ENCODE measurements at places on chromosomes 1 and 21.

GRCh38 chr1:8669606-8670335, 147.7 kb downstream of the RERE start:
- no peak for DNase-seq

DNA sequence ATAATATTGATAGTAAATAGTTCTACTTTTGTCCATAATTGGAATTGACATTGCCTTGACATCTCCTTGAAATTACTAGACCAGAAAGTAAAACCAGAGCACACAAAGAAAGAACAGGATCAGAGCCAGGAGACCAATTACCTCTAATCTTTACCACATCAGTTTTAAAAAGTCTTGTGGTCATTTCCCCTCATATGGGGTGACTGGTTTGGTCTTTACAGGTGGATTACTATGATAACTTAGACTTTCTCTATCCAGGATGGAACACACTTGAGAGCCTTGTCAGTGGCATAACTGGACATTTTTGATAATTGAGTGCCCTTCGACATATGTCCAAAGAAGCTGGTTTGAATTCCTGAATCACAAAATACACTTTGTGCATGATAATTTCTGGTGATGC, 1148.1 kb upstream of the NCAM2 start:
- no peak for DNase-seq

GRCh38 chr21:34775793-34776192, 107.0 kb downstream of the CLIC6 start:
- DNase-seq, result no peak

DNA sequence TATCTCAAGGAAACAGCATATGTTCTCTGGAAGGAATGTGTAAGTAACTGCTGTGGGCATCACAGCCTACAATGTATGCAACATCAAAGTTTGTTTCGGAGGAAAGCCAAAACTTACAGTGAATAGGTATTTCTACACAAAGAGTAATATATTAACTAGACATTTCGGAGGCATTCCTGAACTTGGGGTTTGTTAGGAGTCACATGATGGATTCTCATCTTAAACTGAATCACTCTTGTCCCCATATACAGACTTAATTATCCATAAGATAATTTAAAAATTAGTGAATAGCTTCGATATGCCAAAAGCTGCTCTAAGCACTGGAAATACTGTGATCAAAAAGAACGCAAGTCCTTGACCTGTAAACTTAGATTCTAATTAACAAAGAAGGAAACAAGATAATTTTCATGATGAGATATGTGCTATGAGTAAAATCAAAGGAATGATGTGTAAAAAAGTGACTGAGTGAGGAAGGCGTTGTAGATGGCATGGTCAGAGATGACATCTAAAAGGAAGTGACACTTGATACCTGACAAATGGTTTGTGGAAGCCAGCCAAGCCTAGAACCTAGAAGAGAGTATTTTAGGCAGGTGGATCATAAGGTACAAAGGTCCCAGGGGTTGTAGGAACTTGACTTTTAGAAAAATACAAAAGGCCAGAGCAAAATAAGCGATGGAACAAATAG, 273.1 kb downstream of the MRPL39 start:
- no peak for DNase-seq

DNA sequence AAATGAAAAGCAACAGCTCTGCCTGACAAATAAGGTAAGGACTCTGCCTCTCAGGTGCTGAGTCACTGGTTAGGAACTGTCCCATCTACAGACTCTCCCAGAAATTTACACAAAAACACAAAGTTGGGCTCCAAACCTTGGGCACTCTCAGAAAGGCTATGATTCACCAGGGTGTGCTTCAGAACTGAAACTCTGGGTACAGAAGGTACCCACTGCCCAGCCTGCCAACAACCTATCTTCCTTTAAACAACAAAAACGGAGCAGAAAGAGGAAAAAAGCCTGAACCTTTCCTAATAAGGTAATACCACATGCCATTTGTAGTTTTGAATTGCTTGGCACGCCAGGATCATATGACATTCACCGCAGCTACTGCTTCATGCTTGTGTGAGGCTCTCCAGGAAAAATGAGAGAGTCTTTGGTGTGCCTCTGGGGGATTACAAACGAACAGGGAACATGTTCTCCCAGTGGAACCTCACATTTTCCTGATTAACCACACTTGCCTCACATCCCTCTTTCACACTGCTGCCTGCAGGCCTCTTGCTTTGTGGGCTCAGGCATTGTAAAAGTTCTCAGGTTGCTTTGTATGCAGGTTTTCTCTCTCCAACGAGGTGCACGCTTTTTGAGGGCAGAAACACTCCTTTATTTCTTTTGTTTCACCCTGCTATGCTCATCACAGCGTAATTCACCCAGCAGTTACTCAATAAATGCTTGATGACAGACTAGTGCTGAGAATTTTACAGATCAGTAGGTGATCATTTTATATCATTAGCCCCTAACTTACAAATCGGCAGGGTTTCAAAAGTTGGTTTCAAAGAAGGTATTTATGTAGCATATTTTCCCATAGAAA, 65.1 kb downstream of the GADD45A start:
- DNase-seq, result no peak

GRCh38 chr1:30966690-30967369, 58.3 kb upstream of the SDC3 start:
- no peak for DNase-seq

Data from activated naive CD4-positive, alpha-beta T cell treated with anti-CD3 and anti-CD28 coated beads, Interleukin-2, amount 50 U/mL, for 72 hours (primary cell).